ENCODE measurements at places on chromosomes 7 and 10. TPM values are rescaled to one million over a fixed set of nuclear protein-coding genes. Genes with fewer than 3 reads are reported as not detected.

DNA sequence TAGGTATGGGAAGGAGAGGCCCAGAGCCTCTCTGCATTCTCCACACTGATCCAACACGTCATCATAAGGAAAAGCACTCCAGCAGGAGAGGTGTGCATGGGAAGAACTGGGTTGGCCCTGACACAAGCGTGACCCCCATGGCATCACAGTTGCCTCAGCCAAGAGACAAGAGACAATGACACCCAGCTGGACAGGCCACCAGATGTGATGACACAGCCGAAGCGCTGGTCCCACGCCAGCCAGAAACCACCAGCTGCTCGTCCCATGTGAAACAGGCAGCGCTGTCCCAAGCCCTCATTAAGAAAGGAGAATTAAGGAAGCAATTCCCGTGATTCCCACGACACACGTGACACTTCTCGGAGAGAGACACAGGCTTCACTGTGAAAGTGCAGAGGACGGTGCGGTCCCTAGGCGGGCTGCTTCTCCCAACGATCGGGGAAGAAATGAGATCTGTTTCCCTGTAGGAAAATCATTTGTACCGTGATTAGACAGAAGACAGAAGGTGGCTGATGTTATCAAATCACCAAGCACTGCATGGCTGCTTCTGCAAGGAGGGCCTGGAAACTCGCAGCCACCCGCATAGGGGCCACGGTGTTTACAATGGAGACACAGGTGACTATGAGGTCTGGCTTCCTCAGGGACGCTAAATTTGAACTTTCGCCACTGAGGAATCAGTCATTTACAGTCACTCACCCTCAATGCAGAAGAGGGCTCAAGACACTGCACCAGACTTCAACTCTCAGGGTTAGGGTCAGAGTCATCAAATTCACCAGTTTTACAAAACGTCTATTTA lies 74.5 kb downstream of the DIP2C start:
- no peak for DNase-seq

- no peak for DNase-seq
Observed at GRCh38 chr7:121401896-121402295, 5.8 kb upstream of the FAM3C start.

DNA sequence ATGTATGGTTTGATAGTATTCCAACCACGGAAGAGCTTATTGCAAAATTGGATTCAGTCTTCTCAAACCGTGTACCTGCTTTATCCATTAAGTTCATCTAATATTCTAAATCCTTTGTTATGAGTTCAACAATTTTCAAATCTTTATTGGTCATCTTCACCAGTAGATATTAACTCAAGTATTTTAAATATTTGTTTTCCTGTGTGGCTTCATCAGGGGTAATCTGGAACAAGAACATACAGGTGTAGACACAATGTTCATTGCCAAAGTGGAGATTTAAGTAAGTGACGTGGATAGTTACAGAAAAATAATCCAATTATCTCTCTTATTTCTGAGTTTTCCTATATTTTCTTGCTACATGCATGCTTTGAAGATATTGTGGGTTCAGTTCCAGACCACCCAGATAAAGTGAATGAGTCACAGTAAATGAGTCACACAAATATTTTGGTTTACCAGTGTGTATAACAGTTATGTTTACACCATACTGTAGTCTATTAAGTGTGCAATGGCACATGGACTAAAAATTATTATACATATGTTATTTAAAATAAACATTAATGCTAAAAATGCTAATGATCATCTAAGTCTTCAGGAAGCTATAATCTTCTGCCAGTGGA lies 429.0 kb upstream of the POT1 start:
- no peak for DNase-seq

DNA sequence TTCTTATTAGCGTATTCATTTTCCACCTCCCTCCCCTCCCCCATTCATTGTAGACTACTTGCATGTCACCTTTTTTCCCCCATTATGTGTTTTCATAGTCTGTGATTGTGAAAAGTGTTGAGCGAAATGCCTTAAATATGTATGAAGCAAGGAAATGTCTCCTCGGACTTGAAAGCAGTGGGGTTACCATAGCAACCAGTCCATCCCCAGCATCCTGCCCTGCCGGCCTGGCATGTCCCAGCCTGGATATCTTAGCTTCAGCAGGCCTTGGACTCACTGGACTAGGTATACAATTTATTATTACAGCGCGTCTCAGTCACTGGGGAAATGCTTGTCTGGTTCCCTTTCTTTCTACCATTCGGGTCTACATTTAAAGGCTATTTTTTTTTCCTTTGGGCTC lies 283.6 kb downstream of the BICC1 start:
- DNase-seq, result no peak

DNA sequence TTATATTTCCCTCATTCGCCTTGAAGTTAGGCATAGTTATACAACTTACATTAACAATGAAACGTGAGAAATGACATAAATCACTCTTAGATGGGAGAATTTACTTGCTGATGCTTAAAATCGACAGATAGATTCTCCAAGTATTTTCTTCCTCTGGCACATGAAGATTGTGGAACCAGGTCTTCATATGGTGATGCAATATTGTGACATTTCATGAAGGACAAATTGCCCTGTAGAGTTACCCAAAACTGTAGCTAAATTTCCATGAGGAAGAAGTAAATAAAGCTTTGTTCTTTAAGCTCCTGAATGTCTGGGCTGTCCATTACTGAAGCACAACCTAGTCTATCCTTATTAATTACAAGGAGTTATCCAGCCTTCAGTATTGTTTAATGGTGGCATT lies 353.1 kb downstream of the THSD7A start:
- DNase-seq, result no peak

- DNase-seq, result peak; percentile 2
Observed at GRCh38 chr7:145036604-145037405, 201.0 kb upstream of the TPK1 start.

DNA sequence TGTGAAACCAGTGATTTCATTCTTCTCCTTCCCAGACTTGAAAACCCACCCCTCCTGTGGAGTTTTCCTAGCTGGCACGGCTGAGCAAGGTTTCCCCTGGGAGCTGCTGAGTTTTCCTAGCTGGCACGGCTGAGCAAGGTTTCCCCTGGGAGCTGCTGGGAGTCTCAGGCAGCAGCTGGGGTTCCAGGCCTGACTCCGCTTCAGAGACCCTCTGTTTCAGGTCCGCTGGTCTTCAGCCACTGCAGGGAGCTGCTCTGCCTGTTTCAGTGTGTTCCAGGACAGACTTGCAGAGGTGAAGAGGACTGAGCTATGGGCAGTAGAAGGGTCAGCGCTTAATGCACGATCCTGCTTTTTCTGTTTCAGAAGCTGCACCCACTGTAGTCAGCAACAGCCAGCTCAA lies 104.9 kb downstream of the XRCC2 start:
- no peak for DNase-seq

IL2RA gene
- 680 TPM for total RNA-seq

Measured in activated naive CD8-positive, alpha-beta T cell treated with anti-CD3 and anti-CD28 coated beads for 36 hours (primary cell).